Activated CD4-positive, alpha-beta T cell treated with anti-CD3 and anti-CD28 coated beads, Interleukin-2, amount 10 ng/mL, durations not matched to agents 24 days and 14 days (primary cell): ENCODE measurements at places on chromosomes 11 and 22.

DNA sequence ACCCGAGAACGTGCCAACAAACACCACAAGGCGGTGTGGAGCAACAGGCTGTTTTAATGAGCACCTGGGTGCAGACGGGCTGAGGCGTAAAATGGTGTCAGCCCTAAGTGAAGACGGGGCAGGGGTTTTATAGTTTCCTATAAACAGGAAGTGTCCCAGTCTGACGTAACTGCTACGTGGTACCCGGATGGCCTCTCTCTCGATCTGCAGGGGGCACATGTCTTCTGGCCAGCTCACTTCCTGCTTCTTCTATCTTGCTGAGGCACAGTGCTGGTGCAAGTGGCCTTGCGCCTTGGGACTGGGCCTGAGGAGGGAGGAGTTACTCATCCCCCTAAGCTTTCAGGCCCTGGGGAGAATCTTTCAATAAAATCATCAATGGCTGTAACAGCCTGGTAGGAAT, 20.9 kb downstream of the OOSP3 start:
- H3K36me3 ChIP-seq: no peaks in the 10 kb centered on the region
- H3K27ac ChIP-seq: no peak overlapping the region
- no peaks in the 10 kb centered on the region for H3K27me3 ChIP-seq
- no peak overlapping the region for H3K4me3 ChIP-seq
- H3K4me1 ChIP-seq: no peaks in the 10 kb centered on the region
- DNase-seq: no peak

DNA sequence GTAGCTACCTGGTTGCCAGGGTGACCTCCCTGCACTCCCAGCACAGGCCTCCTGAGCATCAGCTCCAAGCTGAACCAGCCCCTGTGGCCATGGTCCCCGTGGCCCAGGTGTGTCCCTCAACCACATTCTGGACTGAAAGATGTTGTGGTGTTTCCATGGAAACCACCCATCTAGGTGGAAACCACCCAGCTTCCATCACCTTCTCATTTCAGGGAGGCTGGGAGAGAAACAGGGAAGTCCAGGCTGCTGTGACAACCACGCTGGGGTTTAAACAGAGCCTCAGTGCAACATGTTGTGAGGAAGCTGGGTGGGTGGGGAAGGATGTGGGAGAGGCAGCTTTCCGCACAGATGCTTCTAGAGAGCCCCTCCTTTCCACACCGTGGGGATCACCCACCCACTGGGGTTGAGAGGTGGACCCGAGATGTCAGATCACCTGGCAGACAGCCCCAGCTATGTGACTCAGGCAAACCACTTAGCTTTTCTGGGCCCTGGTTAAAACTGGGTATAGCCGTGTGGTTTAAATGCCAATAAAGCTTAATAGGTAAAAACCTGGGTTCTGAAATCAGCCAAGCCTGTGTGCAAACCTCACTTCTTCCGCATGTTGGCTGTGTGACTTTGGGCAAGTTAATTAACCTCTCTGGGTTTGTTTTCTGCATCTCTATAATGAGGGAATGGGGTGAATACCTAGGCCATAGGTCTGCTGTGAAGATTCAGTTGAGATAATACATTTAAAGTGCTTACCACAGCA, 46.4 kb downstream of the CD82 start:
- peaks cover 74% of the 10 kb centered on the region for H3K36me3 ChIP-seq
- peak; percentile 89 for DNase-seq
- peak overlapping the region; percentile 88 for H3K27ac ChIP-seq
- H3K4me1 ChIP-seq: peaks cover 73% of the 10 kb centered on the region
- H3K27me3 ChIP-seq: no peaks in the 10 kb centered on the region

- H3K27me3 ChIP-seq: peaks cover 56% of the 10 kb centered on the region
- no peaks in the 10 kb centered on the region for H3K36me3 ChIP-seq
- H3K4me1 ChIP-seq: peaks cover 2% of the 10 kb centered on the region
- H3K4me3 ChIP-seq: no peak overlapping the region
- H3K27ac ChIP-seq: no peak overlapping the region
Observed at GRCh38 chr11:120514541-120515121, 3.1 kb downstream of the GRIK4 start.

DNA sequence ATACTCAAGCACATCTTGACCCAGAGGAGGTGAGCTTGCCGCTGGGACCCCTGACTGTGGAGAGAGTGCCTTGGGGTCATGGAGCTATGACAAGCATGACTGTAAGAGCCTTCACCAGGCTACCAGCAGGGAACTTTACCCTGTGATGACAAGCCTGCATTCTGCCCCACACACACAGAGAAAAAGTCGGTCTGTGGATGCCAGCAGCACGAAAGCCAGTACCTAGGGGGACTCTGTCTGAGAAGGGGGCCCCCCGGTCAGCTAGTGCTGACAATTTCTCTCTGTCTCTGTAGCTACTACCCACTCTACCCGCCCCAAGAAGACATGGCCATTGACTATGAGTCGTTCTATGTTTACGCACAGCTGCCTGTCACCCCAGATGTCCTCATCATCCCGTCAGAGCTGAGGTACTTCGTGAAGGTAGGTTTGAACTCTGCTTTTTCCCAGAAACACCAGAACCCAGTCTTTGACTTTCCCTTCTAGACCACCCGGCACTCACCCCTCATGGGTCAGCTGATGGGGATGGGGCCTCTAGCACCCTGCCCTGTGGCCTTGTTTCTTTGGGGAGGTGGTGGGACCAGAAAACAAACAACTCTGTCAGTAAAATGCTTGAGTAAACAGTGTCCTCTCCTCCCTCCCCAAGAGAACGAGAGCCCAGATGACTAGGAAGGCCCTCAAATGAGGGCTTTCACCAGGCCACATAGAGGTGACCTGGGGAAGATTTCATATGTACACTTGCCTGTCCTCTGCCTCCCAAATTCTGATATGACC, 18.9 kb upstream of the CDC42EP2 start:
- H3K4me1 ChIP-seq: no peaks in the 10 kb centered on the region
- peaks cover 44% of the 10 kb centered on the region for H3K36me3 ChIP-seq
- H3K27me3 ChIP-seq: no peaks in the 10 kb centered on the region
- no peak for DNase-seq
- no peak overlapping the region for H3K27ac ChIP-seq

- no peak within 1 kb of the TSS for H3K27ac ChIP-seq
- H3K27me3 ChIP-seq: peaks cover 63% of the 10 kb centered on the region
- H3K4me1 ChIP-seq: peaks cover 2% of the 10 kb centered on the region
Observed at GRCh38 chr11:12377106-12377823, at the start of gene PARVA. PARVA (plus strand) TSS chr11:12377571; CDS start chr11:12377648, 77 bp downstream.

- H3K27me3 ChIP-seq: no peaks in the 10 kb centered on the region
- H3K4me1 ChIP-seq: peaks cover 12% of the 10 kb centered on the region
- H3K36me3 ChIP-seq: no peaks in the 10 kb centered on the region
- H3K27ac ChIP-seq: peak overlapping the region; percentile 69
- DNase-seq: peak; percentile 65
Observed at GRCh38 chr11:43145653-43146052, 166.1 kb upstream of the API5 start.

- peaks cover 7% of the 10 kb centered on the region for H3K36me3 ChIP-seq
- H3K4me3 ChIP-seq: no peak overlapping the region
- DNase-seq: no peak
- H3K4me1 ChIP-seq: peaks cover 53% of the 10 kb centered on the region
Observed at GRCh38 chr11:116990061-116990473, 108.2 kb downstream of the SIK3 start.

GRCh38 chr22:24873226-24873625, 67.2 kb downstream of the SGSM1 start:
- no peak overlapping the region for H3K4me3 ChIP-seq
- DNase-seq: no peak
- no peak overlapping the region for H3K27ac ChIP-seq
- H3K36me3 ChIP-seq: no peaks in the 10 kb centered on the region

DNA sequence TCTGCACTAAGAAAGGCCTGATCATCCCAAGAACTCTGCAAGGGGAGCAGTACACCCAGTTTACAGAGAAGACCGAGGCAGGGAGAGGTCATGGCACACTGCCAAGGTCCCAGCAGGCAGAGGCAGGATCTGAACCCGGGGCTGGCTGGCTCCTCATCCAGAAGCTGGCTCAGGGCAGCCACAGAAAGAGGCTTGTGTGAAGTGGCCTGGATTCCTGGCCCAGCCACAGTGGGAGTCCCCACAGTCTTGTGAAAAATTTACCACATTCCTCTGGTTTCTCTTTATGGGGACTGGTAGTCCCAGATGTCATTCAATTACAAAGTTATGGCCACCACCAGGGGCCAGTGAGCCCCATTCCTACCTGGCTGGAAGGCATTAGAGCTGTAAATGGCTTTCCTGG, 440.5 kb downstream of the MIAT start:
- no peaks in the 10 kb centered on the region for H3K36me3 ChIP-seq
- no peaks in the 10 kb centered on the region for H3K4me1 ChIP-seq
- no peak for DNase-seq
- no peak overlapping the region for H3K4me3 ChIP-seq

DNA sequence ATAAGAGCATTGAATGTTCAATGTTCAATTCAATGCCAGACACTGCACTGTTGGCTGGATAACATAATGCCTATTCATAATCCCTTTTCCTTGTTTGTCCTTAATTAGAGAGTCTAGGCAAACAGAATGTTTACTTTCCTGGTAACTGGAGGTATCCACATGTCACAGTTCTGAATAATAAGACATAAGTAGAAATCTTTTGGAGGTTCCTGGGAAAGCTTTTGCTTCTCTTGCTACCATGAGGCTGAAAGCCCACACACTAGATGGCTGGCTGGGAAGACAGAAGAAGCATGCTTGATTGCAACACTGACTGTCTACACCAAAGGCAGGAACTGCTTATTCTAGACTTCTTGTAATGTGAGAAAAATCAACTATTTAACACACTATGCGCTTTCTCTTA, 79.5 kb downstream of the GAB2 start:
- no peak for DNase-seq
- peaks cover 73% of the 10 kb centered on the region for H3K4me1 ChIP-seq
- H3K36me3 ChIP-seq: peaks cover 32% of the 10 kb centered on the region
- H3K27ac ChIP-seq: peak overlapping the region; percentile 94
- H3K4me3 ChIP-seq: peak overlapping the region; percentile 12

- H3K4me3 ChIP-seq: peak overlapping the region; percentile 83
- peaks cover 28% of the 10 kb centered on the region for H3K4me1 ChIP-seq
- peak overlapping the region; percentile 81 for H3K27ac ChIP-seq
- peaks cover 2% of the 10 kb centered on the region for H3K36me3 ChIP-seq
- no peaks in the 10 kb centered on the region for H3K27me3 ChIP-seq
- no peak for DNase-seq
Observed at GRCh38 chr11:104798789-104799188, 99.5 kb downstream of the CASP12 start.

DNA sequence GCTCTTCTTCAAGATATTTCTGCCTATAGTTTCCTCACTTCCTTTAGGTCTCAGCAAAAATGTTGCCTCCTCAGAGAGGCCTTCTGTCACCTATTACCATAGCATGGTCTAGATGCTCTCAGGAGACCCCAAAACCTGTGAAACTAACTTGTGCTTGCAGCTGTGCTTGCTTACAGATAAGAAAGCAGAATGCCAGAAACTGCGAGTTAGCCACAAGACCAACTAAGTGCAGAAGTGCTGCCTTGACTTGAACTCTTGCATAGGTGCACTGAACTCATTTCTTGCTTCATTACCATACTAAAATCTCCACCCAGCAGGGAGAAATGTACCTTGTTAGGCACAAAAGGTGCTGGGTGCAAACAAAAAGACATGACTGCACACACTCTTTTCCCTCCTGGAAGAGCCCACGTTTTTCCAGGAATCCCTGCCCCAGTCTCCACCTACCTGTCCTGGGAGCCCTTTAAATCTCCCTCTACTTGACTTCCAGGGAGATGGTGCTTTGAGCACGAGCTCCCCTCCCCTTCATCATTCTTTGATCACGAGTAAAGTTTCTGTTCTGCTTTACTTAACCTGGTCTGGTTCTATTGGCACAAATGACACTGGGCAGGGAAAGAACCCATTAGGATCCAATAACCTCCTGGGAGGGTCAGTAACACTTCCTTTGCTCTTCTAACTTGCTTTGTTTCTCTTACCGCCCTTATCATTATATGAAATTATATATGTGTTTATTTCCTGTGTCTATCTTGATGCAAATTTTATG, 137.7 kb upstream of the DDI1 start:
- no peak overlapping the region for H3K4me3 ChIP-seq
- H3K36me3 ChIP-seq: no peaks in the 10 kb centered on the region
- no peak for DNase-seq

- H3K27me3 ChIP-seq: peaks cover 2% of the 10 kb centered on the region
- DNase-seq: no peak
- no peaks in the 10 kb centered on the region for H3K4me1 ChIP-seq
- H3K36me3 ChIP-seq: no peaks in the 10 kb centered on the region
- H3K4me3 ChIP-seq: no peak overlapping the region
Observed at GRCh38 chr11:134559602-134559962, 147.5 kb upstream of the B3GAT1 start.

DNA sequence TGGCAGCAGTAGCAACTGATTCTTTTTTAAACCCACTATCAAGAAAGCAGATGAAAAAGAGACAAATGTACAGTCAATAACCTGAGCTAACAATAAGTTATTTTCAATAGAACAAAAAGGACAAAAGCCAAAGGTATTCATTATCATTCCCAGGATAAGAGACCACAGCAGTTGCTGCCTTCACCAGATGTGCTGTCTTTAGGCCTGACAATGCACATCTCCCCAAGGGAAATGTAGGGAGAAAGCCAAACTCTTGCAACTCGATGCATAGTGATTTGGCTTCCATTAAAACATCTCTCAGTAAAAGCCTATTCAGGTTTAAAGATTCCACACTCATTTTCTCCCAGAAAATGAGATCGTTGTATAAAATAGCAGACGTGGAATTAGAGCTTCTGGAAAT, 210.7 kb downstream of the METTL15 start:
- H3K4me1 ChIP-seq: no peaks in the 10 kb centered on the region
- DNase-seq: no peak
- no peak overlapping the region for H3K27ac ChIP-seq
- no peak overlapping the region for H3K4me3 ChIP-seq

- DNase-seq: no peak
- H3K4me3 ChIP-seq: no peak overlapping the region
- peaks cover 11% of the 10 kb centered on the region for H3K27me3 ChIP-seq
- H3K27ac ChIP-seq: no peak overlapping the region
- H3K4me1 ChIP-seq: peaks cover 3% of the 10 kb centered on the region
- H3K36me3 ChIP-seq: no peaks in the 10 kb centered on the region
Observed at GRCh38 chr11:120714438-120714837, 202.9 kb downstream of the GRIK4 start.

DNA sequence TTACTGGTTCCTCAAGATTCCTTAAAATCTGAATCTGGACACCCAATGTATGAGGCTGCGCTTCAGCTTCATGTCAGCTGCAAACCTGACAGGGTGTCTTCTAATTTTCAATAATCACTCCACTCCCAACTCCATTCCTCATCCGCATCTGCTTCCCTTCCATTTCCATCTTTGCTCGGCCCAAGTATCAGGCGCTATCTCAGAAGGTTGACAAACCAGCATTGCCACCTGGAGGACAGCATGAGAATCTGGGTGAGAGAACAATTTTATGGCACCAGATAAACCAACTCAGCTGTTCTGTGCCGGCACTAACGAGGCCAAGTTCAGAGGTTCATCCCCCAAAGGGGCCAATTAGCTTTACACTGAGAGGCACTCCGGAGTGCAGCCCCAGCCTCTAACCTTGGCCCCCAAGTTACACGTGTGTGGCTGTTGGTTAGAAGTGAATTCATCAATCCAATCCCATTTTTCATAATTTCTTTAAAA, 79.1 kb upstream of the LMO2 start:
- peaks cover 16% of the 10 kb centered on the region for H3K27me3 ChIP-seq
- H3K4me1 ChIP-seq: no peaks in the 10 kb centered on the region
- H3K27ac ChIP-seq: no peak overlapping the region
- H3K4me3 ChIP-seq: no peak overlapping the region
- no peaks in the 10 kb centered on the region for H3K36me3 ChIP-seq

- no peak for DNase-seq
- peaks cover 16% of the 10 kb centered on the region for H3K36me3 ChIP-seq
- H3K4me1 ChIP-seq: peaks cover 7% of the 10 kb centered on the region
- no peaks in the 10 kb centered on the region for H3K27me3 ChIP-seq
Observed at GRCh38 chr22:17694193-17694592, 55.6 kb downstream of the BCL2L13 start.

GRCh38 chr11:28874706-28875105, 766.5 kb downstream of the METTL15 start:
- no peak overlapping the region for H3K27ac ChIP-seq
- no peak overlapping the region for H3K4me3 ChIP-seq
- H3K4me1 ChIP-seq: no peaks in the 10 kb centered on the region
- H3K27me3 ChIP-seq: no peaks in the 10 kb centered on the region
- DNase-seq: no peak
